ENCODE measurements at places on chromosomes 6 and 20.

- no peak for DNase-seq
Observed at GRCh38 chr6:53436526-53437303, 88.0 kb upstream of the ELOVL5 start.

- no peak for DNase-seq
Observed at GRCh38 chr6:41430875-41431274, 95.5 kb downstream of the NCR2 start.

GRCh38 chr6:89199579-89199978, 17.6 kb downstream of the GABRR1 start:
- DNase-seq: no peak

DNA sequence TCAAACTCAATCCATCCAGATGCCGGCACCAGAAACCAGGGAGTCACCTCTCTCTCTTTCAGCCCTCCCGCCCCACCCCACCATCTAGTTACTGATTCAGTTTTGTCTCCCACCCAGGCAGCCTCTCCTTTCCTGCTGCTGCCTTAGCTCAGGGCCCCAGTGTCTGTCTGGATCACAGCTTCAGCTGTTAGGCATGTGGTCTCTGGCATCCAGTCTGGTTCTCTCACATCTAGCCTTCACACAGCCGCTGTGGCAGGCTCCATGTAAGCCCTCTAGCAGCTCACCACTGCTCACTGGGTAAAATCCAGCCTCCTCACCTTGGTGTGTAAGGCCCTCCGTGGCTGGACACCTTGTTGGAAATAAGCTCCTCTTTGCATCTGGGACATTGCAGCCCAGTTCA, 21.3 kb downstream of the AARS2 start:
- no peak for DNase-seq

DNA sequence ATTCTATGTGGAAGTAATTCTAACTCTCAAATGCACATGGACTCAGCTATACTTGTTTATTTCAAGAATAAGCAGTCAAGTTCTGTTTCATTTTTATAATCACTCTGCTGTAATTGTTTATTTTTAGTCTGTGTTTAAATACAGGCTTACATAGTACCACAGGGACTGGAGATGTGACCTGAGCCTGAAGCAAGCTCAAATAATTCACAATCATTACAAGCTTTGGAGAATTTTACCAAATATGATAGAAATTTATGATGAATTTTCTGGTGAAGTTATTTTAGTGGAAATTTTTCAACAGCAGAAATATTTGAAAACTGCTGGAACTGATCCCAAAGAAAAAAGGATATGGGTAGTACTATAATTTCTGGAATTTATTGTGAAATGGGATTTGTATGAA, 41.6 kb upstream of the DSE start:
- DNase-seq: no peak

Measured in stimulated activated CD8-positive, alpha-beta memory T cell treated with anti-CD3 and anti-CD28 coated beads, Interleukin-4, amount 100 ng/mL, for 4 hours (primary cell).